Skeletal muscle cell (primary cell): ENCODE measurements at places on chromosomes 5 and 9.

- DNase-seq, result no peak
Measured at GRCh38 chr5:123719004-123719403, 207.0 kb downstream of the CSNK1G3 start.

DNA sequence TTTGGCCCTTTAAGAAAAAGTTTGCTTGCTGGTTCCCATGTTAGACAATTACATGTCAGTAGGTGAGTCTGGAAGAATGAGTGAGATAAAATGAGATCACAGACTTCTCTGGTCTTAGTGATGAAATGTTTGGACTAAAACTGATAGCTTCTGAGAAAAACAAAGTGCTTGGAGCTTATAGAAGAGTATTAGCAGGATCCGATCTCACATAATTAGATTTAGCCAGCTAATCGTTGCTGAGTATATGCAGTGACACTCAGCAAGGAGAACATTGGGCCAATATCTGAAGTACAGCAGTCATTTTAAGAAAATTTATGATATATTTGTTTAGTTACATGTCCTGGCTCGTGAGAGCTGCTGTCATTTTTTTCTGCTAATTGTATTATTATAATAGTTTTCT, 135.8 kb downstream of the SNCAIP start:
- DNase-seq, result no peak

DNA sequence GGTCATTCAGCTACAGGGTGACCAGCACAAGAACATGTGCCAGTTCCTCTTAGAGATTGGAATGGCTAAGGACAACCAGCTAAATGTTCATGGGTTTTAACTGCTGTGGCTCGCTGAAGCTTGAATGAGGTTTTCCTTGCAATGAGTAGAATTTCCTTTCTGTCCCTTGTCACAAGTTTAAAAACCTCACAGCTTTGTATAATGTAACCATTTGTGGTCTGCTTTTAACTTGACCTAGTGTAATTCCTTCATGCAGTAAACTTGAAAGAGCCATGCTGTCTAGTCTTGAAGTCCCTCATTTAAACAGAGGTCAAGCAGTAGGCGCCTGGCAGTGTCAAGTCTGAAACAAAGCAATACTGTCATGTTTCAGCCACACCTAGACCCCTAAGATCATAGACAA, 181.3 kb upstream of the DMRT1 start:
- DNase-seq, result no peak

DNA sequence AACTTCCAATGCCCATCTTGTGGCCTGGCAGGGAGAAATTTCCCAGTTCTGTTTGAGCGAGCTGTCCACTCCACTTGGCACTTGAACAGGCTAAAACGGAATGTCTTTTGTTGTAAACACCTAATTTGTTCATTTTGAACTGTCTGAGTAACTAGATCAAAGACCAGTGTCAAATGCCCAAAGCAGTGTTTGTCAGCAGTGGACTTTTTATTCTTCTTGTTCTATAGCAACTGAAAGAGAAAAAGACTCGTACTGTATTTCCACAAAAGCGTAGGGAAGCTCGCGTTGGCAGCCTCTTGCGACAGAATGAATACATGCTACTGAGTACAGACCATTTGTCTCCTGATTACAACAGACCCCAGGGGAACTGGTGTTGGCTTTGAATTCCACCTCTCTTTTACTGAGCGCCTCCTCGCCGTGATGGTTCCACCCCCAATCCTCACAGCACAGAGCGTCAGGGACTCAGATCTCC, 601.8 kb upstream of the ZNF608 start:
- peak; percentile 81 for DNase-seq

- DNase-seq, result no peak
Measured at GRCh38 chr5:57703721-57704120, 221.1 kb upstream of the ACTBL2 start.

DNA sequence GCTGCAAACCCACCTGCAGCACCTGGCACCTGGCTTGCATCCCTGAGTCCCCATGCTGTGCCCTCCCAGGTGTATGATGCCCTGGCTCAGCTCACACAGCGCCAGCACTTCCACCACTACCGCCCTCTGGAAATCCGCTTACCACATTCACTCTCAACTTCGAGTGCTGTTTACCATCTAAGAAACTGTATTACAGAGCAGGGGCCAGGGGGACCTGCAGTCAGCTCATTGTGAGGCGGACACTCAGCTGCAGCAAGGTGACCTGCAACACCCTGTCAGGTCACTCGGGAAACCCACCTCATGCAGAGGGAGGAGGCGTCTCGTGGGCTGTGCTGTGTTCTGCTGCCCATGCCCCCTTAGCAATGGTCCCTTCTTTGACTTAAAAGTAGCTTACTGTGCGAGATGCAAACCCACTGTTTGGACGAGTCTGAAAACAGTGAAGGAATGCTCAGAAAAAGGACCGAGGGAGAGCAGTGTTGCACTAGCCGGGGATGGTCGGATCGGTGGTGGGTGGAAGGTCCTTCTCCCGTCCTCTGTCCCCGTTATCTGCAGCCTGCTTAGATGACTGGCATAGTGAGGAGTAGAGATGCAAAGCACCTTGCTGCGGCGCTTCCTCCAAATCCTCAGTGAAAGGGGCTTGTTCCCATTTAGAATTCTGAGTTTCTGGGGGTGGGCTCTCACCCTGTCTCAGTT, 55.2 kb upstream of the CTSL start:
- DNase-seq, result no peak
